ENCODE measurements at places on chromosomes 5 and 9.

- DNase-seq = peak; percentile 14
Measured at GRCh38 chr5:165209101-165209727, 1703.8 kb downstream of the MAT2B start.

- DNase-seq = no peak
Measured at GRCh38 chr9:132595319-132595718, 12.9 kb downstream of the BARHL1 start.

GRCh38 chr5:106476630-106477029 lies 1194.1 kb downstream of the EFNA5 start:
- DNase-seq = no peak

- DNase-seq = no peak
Measured at GRCh38 chr5:1085391-1085790, 26.5 kb downstream of the SLC12A7 start.

- peak; percentile 27 for DNase-seq
Measured at GRCh38 chr5:61831736-61832135, 474.3 kb upstream of the KIF2A start.

DNA sequence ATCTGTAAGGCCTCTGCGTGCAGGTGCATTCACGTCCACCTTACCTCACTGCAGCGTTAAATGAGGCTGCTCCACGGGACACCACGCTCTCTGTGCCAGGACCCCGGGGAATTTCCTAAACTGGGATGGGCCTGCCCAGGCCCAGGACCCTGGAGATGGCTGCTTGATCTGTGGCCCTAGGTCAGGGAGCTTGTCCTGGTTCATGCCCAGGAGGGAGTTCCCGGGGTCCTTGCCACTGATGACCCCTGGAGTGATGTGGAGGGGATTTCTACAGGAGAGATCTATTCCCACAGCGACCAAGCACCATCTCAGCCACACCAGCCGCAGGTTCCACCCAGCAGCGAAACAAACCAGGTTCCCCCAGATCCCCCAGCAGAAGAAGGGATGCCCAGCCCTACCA lies 3.5 kb downstream of the OR2V1 start:
- DNase-seq = no peak
